Stimulated activated CD4-positive, alpha-beta T cell treated with anti-CD3 and anti-CD28 coated beads, Interleukin-12 subunit alpha, Interleukin-12 subunit beta, amount 100 ng/mL, for 24 hours (primary cell): ENCODE measurements at places on chromosomes 7 and 10.

GRCh38 chr10:129871966-129872365 is 92.1 kb downstream of the EBF3 start:
- no peak for DNase-seq

DNA sequence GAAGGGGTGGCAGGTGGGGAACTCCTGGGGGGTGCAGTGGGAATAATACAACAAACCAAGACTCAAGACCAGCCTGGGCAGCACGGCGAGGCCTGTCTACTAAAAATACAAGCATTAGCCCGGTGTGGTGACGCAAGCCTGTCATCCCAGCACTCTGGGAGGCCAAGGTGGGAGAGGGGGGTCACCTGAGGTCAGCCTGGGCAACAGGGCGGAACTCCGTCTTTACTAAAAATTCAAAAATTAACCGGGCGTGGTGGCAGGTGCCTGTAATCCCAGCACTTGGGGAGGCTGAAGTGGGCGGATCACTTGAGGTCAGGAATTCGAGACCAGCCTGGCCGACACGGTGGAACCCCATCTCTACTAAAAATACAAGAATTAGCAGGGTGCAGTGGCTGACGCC is 48.4 kb upstream of the ELFN1 start:
- no peak for DNase-seq

DNA sequence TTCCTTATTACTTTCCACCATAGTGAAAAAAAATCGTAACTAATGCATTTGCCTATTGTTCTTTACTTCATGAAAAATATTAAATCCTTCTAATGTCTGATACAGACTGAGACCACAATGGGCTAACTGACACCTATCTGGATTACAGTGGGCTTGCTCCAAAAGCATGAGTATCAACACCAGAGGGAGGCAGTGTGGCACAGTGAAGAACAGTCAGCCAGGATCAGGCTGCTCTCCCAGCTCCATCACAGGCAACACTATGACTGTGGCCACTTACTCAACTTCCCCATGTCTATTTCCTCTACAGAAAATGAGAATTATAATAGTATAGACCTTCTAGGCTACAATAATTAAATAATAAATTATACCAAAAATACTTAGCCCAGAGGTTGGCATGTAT is 97.2 kb downstream of the SLC25A13 start:
- no peak for DNase-seq

DNA sequence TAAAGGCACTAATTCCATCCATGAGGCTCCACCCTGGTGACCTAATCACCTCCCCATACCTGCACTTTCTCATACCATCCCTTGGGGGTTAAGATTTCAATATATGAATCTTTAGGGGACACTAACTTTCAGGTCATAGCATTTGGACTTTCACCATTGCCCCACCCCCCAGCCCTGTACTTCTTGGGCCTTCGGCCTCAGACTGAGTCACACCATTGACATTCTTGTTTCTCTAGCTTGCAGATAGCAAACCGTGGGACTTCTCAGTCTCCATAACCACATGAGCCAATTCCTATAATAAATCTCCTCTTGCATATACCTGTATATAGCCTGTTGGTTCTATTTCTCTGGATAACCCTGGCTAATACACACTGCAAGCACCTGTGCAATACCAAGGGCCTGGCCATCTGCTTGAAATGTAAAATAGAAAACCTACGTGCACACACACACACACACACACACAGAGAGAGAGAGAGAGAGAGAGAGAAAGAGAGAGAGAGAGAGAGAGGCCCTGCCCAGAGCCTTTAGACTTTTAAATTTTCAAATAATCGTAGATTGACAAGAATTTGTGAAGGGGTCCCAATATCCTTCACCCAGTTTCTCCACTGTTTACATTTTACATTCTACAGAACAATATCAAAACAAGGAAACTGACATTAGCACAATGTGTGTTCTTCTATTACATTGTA is 25.3 kb downstream of the ANXA8 start:
- no peak for DNase-seq

- DNase-seq: no peak
These were observed 5.8 kb downstream of the TSPAN15 start for GRCh38 chr10:69456880-69457693.

DNA sequence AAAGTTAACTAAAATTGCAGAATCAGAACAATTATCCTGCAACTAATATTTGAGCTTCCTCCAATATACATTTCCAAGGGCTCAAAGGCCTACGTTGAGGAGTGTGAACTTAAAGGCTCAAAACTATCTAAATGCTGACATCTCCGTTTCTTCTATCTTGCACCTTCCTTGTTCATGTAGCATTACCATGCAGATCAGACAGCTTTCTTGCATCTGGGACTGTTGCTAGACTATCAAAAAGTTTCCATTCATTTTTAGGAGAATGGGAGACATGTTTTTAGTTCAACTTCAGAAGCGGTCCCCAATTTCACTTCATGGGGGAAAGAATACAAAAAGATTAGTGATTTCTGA is 2.9 kb downstream of the ANKRD1 start:
- no peak for DNase-seq

- no peak for DNase-seq
These were observed 8.4 kb downstream of the USP6NL start for GRCh38 chr10:11602919-11603523.

DNA sequence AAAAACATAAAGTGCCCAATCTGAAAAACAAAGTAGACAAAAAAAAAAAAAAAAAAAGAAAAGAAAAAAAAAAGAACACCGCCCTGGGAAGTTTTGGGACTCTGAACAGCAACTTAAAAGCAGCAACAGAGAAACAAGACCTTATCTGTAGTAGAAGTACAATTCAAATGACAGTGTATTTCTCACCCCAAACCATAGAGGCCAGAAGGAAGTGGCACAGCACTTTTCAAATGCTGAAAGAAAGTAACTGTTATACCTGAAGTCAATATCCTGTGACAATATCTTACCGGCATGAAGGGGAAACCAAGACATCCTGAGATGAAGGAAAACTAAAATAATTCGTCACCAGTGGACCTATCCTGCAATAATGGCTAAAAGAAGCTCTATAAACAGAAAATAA is 112.1 kb downstream of the DNAJC1 start:
- no peak for DNase-seq

- no peak for DNase-seq
These were observed 41.8 kb downstream of the CD36 start for GRCh38 chr7:80679921-80680907.

DNA sequence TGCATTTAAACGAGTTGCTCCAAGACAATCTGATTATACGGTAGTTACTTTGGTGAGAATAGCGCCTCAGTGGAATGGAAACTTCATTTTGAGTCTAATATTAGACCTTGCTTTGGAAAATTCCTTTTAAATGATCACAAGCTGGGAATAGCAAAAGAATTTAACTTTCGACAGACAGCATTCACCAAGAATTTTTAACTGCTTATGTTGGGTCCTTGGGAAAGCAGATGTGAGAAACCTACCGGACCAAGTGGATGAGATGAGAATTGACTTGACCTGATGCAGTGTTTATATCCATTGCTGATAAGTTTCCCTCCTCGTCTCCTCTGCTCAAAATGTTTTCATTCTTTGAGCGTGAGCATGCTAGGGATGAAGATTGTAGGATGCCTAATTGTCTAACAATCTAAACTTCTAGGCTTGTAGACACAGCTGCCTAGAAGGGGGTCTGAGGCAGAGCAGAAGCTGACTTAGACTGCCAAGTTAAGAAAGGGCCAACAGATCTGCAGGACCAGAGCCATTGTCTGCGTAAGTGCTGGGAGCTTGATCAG is 126.9 kb downstream of the CNNM2 start:
- DNase-seq: no peak
